Suppressor macrophage treated with lipopolysaccharide for 4 hours (primary cell): ENCODE measurements at places on chromosomes 7 and 10.

DNA sequence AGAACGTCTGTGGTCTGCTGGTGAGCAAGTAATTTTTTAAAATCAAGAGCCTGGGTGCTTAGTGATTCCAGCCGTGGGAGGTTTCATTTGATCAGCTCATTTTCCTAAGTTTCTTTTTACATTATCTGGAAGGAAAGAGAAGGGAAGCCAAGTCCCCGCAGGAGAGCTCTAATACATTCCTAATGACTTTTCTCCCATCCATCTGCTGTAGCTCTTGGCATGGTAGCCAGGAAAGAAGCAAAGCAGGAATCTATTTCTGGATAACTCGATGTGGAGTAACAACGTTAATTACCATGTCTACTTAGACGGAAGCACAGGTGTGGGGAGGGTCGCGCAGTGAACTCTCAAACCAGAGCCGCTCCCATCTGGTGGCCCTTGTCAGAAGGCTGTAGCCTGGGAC, 121.9 kb downstream of the PAXIP1 start:
- DNase-seq: no peak

DNA sequence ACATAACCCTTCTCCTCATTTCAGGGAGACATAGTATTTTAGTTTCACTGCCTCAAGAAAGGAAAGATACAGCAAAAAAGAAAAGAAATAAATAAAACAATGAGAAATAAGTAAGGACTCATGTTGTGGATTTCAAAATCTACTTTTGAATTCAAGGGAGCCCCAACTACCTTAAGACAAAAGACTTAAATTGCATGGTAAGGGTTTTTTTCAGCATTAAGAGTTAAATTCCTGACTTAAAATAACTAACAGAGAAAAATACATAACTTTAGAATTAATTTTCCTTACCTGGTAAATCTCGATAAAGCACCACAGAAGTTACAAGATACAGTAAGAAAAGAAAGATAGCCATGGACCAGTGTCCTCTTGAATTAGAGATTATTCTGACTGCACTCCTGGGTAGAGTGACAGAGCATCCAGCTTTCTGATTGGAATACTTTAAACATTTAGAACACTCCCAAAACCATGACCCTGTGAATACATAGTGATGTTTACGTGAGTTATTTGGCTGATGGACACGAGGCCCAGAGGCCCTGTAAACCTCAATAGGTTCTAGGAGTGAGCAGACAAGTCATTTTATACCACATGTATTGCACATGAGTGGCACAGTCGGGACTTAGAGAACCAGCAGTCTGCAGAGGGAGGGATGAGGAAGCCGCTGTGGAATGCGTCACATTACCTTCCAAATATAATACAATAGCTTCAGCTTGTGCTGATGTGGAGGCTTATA, 292.5 kb upstream of the SEMA3C start:
- no peak for DNase-seq

DNA sequence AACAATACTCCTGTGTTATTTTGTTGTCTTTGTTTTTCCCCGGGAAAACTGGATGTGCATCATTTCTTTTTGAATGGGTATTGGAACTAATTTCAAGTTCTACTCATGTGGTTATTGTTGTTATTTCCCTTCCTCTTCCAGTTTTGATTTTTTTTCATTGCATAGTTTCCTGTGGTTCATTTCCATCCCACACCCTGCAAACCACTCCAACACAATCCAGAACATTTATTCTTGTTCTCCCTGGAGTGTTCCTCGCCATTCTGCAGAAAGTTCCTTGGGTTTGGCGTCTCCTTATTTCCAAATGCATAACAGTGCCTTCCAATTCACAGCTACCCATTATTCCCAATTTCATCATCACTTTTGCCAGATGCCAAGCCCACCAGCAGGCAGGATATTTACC, 775.1 kb downstream of the TNS3 start:
- DNase-seq: no peak

GRCh38 chr10:121679916-121680315, 81.7 kb upstream of the FGFR2 start:
- no peak for DNase-seq

DNA sequence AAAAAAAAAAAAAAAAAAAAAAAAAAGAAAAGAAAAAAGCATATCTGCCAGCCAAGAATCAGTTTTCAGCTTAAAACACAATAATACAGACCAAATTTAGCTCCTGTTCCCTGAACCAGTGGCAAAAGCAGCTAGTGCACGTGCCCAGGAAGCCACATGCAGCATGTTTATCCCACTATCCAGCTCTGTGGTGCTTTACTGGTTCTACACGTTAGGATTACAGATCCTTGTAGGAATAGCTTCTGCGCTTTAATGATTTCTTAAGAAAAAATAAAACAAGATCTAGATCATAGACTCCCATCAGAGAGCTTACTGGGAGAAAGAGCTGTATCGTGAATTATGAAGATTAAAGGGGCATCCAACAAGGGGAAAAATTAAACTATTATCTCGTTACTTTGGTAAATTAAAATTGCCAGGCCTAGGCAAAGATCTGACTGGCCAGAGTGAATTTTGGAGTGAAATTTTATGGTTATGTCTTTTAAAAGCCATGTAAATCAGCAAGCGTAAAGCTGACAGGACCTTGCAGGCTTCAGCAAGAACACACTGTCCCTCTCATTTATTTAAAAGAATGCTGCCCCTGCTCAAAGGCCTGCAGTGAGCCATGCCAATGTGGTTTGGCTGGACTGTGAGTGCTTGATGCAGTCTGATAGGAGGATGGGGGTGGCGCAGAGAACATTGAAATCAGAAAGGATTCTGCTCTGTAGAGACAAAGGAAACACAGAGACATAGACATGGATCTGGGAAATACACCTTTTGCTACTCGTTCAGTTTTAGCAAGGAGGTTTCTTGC, 177.3 kb upstream of the PHYHIPL start:
- DNase-seq: no peak

DNA sequence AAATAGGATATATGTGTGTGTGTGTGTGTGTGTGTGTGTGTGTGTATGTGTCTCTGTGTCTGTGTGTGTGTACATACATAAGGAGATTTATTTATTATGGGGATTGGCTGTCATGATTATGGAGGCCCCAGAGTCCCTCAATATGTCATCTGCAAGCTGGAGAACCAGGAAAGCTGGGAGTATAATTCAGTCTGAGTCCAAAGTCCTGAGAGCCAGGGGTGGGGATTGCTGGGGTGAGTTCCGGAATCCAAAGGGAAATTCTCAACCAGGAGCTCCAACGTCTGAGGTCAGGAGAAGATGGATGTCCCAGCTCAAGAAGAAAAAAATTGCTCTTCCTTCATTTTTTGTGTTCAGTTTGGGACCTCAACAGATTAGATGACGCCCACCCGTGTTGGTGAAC, 50.7 kb upstream of the PLPP4 start:
- DNase-seq: no peak

DNA sequence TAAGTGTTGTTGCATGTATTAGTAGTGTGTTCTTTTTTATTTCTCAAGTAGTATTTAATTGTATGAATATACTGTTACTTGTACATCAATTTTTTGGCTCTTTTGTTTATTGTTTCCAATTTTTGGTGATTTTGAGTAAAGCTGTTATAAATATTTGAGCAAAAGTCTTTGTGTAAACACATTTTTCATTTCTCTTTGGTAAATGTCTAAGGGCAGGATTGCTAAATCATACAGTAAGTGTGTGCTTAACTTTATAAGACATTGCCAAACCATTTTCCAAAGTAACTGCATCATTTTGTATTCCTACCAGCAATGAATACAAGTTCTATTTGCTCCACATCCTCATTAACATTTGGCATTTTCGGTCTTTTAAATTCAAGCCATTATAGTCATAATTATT, 92.8 kb downstream of the ICA1 start:
- DNase-seq: no peak

- no peak for DNase-seq
Measured at GRCh38 chr7:149717481-149717880, 55.9 kb downstream of the ZNF467 start.

- no peak for DNase-seq
Measured at GRCh38 chr10:124698545-124699469, 45.4 kb downstream of the FAM53B start.

DNA sequence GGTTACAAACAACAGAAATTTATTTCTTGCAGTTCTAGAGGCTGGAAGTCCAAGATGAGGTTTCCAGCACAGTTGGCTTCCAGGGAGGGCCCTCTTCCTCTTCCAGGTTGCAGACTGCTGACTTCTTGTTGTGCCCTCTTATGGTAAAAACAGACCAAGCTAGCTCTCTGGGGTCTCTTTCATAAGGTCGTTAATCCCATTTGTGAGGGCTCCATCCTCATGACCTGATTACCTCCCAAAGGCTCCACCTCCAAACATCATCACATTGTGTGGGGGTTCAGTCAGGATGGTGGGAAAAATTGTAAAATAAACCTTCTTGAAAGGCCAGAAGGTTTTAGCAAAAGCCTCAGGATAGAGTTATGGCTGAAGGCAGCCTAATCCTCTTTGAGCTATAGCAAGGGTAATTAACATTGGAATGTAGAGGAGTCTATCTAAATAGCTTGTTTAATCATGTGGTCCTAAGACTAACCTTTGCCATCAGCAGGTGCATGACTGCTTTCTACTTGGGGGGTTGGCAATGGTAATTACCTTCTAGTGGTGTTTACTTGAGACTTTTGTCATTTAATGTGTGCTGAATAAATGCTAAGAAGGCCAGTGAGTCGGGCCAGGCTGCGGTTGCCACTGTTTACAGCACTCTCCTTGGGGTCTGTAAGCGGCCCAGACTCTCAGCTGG, 80.8 kb downstream of the PPP1R17 start:
- no peak for DNase-seq

DNA sequence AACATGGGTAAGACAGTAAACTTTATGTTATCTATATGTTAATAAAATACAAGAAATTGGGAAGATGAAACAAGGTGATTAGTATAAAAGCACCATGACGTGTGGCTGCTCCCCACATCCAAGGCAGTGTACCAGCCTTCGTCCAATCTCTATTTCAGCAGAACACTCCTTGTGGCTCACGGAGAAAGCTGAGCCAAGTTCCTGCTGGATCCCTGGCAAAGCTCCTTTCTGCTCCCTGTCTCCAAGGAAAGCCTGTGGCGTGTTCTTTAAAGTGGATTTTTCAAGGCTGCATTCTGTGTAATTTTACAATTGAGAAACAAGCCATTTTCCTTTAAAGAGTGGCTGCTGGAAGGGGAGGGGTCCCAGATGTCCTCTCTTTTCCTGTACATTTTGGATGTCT, 467.3 kb downstream of the PTPRN2 start:
- DNase-seq: no peak

DNA sequence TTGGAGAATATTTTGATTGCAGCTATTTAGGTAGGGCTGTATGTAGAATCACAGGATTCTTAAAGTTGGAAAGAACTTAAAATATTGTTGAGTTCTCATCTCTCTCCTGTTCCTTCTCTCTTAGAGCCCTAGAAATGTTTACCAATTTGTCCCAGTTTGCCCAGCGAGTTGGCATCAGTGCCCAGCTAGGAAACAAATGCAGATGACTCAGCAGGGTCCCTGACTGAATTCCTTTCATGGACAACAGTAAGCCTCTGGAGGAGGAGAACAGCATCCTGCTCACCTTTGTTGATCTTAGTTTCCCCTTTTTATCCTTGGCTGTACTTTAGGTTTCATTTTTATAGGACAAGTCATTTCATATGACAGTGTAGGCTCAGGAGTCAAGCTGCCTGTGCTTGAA, 89.3 kb downstream of the SEC23IP start:
- no peak for DNase-seq

DNA sequence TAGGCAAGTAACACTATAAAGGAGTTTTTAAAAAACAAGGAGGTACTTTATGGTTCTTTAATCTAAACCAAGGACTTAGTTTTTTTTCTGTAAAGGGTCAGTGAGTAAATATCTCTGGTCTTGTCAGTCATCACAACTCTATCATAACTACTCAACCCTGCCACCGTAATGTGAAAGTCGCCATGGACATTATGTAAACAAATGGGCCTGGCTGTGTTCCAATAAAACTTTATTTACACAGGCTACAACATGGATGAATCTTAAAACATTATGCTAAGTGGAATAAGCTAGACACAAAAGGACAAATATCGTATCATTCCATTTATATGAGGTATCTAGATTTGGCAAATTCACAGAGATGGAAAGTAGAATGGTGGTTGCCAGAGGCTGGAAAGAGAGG, 60.8 kb upstream of the SP4 start:
- no peak for DNase-seq

DNA sequence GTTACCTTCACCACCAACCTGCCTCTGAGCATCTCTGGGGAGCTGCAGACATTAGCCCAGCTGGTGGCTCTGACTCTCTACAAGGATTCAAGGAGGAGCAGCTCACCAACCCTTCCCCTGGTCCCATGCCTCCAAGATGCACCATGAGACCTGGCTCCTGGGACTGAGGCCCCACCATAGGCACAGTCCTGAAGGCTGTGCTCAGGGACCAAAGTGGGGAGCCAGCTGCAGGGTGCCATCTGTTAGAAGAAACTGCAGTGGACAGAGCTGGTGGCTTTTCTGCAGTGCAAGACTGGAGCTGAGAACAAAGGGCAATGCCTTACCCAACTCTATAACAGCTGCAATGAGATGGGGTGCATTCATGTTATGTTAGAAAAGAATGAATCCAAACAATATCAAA, 581.6 kb downstream of the TCERG1L start:
- no peak for DNase-seq

DNA sequence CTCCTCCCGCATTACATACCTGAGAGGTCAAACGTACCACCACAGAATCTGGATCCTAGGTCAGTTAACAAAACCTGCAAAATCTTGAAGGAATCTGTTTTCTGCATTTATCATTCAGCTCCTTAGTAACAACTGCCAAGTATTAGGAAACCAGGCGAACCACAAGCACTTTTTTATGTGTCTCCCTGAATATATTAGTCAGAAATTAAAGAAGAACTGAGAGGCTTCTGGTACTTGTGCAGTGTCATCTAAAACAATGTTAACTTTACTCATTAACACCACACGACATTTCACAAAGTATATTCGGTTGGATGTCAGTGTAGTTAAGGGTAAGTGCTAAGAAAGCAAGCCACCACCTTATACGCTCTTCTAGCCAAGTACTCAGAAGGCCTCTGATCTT, 2.5 kb downstream of the CCDC6 start:
- DNase-seq: peak; percentile 48

- DNase-seq: no peak
Measured at GRCh38 chr7:108079276-108079647, 50.9 kb downstream of the LAMB4 start.

DNA sequence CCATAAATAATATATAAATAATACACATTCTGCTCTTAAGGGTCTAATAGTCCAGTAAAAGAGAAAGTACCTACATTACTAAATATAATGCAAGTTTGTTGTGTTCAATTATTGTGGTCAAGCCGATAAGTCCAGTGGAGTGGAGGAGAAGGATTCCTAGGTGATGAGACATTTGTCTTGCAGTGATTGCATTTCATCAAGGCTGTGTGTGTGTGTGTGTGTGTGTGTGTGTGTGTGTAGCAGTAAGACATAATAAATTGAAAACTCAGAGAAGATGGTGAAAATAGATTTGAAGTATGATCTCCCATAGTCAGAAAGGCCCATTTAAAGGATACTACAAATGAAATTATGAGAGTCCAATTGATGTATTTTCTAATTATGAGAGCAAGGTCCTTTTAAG, 192.5 kb upstream of the SEMA3C start:
- DNase-seq: no peak

- DNase-seq: no peak
Measured at GRCh38 chr10:128863823-128864405, 603.1 kb upstream of the MGMT start.

GRCh38 chr10:129055225-129055624, 411.8 kb upstream of the MGMT start:
- DNase-seq: no peak
